Stimulated activated CD4-positive, alpha-beta T cell treated with anti-CD3 and anti-CD28 coated beads, TNF-alpha, amount 100 ng/mL, for 4 hours (primary cell): ENCODE measurements at places on chromosomes 12 and 14.

- DNase-seq: peak; percentile 32
Measured at GRCh38 chr12:111812881-111813741, 28.9 kb upstream of the MAPKAPK5 start.

GRCh38 chr12:6834254-6834653, 6.0 kb downstream of the P3H3 start:
- no peak for DNase-seq

DNA sequence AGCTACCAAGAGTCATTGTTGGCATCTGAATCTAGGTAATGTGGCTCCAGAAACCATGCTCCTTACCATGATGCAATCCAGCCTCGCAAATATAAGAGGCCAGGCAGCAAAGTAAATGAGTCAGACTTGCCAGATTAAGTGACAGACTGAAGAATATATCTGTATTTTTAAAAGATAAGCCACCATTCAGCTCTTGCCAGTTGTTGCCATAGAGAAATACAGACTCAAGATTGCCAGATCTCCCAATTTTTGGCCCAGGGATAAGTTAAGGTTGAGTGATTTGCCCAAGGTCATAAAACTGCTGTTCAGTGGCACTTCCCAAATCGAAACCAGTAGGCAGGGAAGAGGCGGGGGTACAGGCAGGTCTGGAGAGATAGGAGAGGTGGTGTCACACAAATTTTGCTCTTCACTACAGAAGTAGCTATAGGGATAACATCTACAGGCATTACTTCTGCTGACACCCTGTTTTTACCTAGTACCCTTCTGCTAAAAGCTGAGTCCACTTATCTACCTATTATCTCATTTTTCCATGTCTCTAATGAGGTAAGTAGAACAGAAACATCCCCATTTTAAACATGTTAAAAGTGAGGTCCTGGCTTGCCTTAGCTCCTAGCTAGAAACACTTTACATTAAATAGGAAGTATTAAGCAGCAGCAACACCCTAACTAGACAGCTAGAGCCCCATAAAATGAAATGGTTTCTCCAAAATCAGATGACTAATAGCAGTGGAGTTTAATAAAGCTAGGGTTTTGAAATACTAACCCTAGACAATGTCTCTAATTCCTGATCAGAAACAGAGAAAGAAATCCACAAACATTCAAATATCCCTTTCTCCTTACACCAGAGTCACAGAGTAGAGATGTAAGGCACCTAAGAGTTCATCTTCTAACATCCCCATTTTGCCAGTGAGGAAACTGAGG, 19.5 kb downstream of the DCAF5 start:
- DNase-seq: no peak

DNA sequence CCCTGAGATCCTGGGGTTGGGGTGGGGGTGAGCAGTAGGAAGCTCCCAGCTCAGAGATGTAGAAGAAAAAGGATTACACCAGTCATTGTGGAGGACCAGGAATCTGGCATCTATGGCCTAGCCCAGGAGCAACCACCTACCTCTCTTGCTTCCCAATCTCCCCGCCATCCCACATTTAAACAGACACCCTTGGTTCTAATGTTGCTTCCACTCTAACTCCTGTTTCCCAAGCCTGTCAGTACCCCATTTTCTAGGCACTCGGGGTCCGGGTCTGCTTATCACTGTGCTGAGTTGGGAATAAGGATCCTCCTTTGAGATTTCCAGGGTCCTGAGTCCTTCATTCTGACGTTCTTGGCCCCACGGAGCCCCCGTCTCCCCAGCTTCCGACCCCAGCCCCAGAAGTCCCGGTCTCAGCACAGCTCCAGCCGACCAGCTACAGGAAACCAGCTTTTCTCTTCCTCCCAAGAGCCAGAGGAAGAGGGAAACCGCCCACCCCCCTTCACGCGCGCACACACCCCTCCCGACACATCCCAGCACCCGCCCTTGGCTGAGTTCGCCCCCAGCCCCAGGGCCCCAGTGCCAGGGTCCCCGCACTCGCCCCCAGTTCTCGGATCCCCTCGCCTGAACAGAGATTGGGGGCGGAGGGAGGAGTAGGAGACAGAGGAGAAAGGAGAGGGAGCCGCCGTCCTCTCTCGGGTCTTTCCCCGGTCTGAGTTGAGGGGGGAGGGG, 1.2 kb downstream of the ITGA5 start:
- no peak for DNase-seq

GRCh38 chr12:114191581-114191980, 214.4 kb downstream of the TBX5 start:
- DNase-seq: no peak

DNA sequence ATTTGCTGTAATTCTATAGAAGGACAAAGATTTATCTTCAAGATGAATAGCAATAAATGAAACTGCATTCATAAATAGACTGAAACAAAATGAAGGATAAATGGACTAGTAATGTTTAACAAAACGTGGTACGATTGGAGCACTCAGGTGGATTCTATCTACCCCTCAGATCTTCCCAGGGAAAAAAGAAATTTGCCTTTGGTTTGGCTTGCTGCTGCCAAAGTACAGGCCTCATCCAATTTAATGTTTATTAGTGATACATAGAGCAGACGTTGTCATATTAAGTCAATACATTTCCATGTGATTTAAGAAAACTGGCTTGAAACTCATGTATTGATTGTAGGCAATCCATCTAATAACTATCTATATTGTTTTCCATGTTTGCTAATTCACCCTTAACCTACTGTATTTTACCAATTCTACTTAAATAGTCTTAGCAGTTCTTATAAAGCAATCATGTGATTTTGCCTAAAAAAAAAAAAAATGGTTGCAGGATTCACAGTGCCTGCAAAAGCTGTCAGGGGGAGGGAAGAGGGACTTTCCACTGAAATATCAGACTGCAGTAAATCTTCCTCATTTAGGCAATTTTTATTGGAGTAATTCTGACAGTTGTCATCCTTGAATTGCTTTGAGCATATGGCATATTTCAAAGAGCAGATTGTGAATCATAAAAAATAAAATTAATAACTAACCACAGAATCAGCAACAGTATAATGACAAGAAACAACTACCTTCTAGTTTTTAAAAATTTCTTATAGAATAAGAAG, 242.2 kb upstream of the NPAS3 start:
- no peak for DNase-seq

- DNase-seq: no peak
Measured at GRCh38 chr12:124684971-124685688, 117.7 kb upstream of the NCOR2 start.

GRCh38 chr12:45536284-45536683, 193.2 kb upstream of the ARID2 start:
- DNase-seq: no peak

DNA sequence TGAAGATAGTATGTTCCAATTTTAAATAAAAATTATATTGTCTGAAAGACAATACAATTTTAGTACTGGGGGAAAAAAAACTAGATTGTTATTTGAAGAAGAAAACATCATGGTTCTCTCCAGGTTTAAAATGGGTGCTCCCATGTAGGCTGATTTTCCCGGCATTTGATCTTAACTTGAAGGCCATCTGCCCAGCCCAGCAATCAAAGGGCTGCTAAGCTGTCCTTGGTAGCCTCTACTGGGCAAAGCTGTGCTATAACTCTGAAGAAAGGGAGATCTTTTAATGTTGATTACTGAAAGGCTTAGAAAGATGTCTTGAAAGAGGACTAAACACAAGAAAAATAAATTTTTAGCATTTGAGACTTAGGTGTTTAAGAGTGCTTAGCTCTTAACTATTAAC, 41.4 kb downstream of the CBX5 start:
- no peak for DNase-seq

DNA sequence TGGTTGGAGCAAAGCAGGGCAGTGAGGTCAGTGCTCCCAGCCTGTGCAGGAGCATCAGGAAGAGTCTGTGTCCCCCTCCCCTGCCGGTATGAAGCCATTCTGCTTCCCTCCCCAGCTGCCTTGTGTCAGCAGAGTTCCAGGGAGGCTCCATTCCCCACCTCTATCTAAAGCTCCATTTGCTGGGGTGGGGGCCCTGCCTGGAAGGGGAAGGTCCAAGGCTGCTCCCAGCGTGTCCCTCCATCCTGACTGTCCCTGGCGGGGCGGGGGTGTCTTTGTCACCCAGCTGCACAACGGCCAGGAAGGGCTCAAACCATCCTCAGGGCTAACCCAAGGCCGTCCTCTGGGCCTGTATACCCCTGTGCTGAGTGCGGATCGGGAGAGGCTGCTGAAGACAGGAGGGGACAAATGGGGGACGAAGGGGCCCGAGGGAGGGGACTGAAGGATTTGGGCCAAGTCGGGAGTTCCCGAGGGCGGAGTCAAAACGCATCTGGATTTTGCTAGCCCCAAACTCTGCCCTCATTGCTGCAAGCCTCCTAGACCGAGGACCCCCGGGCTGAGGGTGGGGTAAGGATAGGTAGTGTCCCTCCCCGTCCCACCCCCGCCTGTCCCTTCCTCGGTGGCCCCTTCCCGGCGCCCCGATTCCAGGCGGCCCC, 748 bp upstream of the ACVRL1 start:
- DNase-seq: no peak

DNA sequence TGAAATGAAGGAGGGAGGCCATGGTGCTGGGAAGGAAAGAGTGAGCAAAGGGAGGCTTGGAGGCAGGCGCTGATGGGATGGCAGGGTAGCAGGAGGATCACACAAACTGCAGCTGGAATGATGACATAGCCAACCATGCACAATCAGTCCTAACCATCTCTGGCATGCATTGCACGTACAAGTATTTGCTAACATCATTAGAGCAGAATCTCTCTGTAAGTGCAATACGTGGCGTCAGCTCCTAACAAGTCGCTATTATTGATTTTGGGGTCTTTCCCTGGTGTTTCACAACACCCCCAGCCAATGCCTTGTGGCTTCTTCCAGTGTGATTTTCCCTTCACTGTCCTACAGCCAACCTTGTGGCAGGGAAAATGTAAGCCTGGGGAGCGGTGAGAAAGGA, 18.5 kb downstream of the BDKRB1 start:
- no peak for DNase-seq

- no peak for DNase-seq
Measured at GRCh38 chr14:66268802-66269334, 217.3 kb upstream of the CCDC196 start.

- peak; percentile 18 for DNase-seq
Measured at GRCh38 chr12:2691345-2692071, 103.3 kb upstream of the FKBP4 start.

DNA sequence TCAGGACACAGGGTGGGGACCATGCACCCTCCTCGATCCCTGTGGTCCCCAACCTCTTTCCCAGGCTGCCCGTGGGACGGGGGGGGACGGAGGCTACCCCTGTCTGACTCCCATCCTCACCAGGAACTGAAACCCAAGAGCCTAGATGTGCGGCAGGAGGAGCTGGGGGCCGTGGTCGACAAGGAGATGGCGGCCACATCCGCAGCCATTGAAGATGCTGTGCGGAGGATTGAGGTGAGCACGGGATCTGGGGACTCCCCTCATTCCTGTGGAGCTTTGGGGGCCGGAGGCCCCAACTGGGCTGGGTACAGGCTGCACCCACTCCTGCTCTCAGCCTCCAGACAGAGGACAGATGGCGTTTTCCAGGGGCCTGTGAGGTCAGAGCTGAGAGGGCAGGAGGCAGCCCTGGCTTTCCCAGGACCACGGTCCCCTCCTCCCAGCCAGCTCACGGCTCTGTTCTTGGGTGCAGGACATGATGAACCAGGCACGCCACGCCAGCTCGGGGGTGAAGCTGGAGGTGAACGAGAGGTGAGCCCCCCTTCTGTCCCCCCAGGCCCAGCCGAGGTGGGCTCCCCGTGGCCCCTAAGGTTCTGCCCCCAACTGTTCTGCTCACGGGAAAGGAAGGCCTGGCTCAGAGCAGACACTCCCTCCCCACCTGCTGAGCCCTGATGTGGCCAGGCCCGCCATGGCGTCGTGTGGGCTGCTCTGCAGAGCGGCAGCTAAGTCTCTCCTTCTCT, 24.2 kb downstream of the HIP1R start:
- no peak for DNase-seq

DNA sequence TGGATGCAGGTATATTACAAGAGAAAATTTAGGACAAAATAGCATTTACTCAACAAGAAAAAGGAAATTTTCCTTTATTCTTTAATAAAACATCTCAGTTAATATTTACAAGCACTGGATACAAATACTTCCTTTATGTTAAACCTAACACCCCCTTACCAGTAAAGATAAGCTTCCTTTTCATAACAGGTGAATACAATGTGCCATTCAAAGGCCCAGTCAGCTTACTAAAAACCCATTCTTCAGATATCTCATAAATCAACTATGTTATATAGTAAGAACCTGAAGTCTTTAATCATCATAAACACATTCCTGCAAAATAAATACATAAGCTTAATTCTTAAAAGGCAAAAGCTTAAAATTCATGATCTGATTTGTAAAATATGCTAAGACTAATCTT, 52.6 kb downstream of the LRP6 start:
- no peak for DNase-seq

DNA sequence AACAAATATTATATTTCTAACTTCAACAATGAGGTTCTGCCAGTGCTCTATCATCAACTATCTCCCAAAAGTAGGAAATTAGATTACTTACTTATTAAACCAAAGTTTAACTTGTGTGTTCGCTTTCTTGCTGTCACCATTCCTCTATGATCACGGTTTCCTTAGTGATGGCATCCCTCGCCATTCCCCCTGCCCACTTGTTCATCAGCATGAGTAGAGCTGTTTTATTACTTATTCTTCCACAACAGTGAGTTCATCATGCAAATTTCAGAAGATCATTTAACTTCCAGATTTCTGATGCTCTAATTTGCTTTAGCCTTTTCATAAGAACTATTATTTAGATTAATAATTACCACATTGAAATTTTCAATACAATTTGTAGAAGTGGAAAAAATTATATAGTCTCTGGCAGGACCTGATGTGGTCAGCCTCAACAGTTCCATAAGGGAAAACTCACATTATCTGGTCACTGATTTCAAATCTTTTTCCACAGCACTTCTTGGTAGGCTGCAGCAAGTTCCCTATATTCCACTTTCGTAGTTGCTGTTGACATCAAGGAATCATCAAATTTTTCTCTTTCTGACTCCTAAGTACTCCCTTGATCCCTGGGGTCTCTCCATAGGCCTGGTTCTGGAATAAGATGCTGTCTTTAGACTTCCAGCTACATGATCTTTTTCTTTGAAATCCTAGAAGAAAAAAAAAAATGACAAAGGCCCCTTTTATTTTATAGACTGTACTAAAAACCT, 174.6 kb downstream of the RASSF9 start:
- no peak for DNase-seq

DNA sequence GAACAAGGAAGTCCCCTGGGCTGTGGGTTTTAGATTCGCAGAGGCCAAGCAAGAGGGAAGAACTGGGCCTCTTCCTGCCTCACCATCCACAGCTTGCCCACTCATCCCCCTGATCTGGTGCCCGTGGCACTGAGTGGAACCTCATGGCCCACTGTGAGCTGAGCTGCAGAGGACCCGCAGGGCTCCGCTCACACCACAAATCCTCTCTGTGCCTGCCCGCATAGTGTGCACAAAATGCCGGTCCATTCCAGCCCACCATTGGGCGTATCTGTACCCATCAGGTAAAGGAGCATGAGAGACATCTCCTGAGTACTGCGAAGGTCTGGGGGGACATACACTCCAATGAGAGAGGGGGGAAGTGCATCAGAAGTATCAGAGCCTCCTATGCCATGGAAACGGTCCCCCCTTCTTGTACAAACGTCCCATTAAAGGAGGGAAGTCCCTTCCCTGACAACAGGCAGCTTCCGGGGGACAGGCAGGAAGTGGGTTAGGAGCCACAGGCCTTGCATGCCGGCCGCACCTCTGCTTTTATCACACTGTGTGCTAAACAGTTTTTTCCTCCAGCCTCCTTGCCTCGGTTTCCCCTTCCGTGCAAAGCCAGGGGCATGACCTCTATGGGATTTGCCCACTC, 309.4 kb upstream of the DIO3 start:
- no peak for DNase-seq
